ENCODE measurements at places on chromosomes 4 and X. TPM values are rescaled to one million over a fixed set of nuclear protein-coding genes. Genes with fewer than 3 reads are reported as not detected.

GRCh38 chr4:173138624-173139023 is 30.0 kb upstream of the GALNT7 start:
- DNase-seq = no peak

- DNase-seq = peak; percentile 97
These were observed 109.5 kb downstream of the GNL3L start for GRCh38 chrX:54639346-54640102.

GRCh38 chrX:1679238-1679637 is 64.4 kb downstream of the ASMT start:
- DNase-seq = peak; percentile 31

- DNase-seq = no peak
These were observed 161.8 kb upstream of the CENPE start for GRCh38 chr4:103359900-103360299.

GRCh38 chrX:19907794-19908193 is 20.4 kb upstream of the SH3KBP1 start:
- DNase-seq = no peak

DNA sequence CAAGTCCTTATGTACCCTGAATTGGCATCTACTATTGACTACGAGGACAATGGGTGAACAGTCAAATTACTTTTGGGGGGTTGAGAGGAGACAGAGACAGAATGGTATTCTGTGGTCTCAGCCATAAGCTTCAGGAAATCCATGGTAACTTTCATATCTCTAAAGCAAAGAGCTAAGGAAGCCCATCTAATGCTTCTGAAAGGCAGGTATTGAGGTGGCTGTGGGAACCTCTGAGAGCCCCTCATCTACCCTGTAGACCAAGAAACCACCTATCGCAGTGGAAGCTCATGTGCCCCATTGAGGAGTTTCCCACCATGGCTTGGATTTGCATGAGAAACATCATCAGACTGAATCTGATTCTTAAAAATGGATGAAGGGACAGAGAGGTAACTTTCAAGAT is 23.1 kb upstream of the BMP2K start:
- no peak for DNase-seq

- no peak for DNase-seq
These were observed 56.2 kb upstream of the CCDC160 start for GRCh38 chrX:134180601-134181274.

DNA sequence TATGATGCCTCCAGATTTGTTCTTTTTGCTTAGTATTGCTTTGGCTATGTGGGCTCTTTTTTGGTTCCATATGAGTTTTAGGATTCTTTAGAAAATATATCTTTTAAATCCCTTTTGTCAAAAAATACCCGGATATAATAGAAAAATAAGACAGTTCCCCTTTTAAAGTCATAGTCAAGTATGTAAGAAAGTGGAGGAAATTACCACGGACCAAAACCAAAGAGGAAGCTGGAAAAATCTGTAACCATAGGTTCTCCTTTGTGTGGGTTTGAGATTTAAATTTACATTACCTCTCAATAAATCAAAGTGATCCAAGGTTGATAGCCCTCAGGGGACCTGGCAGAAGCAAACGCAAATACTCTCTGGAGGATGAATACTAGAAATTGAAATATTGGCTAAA is 58.3 kb upstream of the PACRGL start:
- DNase-seq = no peak

GRCh38 chrX:133265331-133265730 is 47.2 kb upstream of the TFDP3 start:
- DNase-seq = no peak

GRCh38 chr4:117817301-117817700 is 217.0 kb upstream of the NDST3 start:
- DNase-seq = no peak

DNA sequence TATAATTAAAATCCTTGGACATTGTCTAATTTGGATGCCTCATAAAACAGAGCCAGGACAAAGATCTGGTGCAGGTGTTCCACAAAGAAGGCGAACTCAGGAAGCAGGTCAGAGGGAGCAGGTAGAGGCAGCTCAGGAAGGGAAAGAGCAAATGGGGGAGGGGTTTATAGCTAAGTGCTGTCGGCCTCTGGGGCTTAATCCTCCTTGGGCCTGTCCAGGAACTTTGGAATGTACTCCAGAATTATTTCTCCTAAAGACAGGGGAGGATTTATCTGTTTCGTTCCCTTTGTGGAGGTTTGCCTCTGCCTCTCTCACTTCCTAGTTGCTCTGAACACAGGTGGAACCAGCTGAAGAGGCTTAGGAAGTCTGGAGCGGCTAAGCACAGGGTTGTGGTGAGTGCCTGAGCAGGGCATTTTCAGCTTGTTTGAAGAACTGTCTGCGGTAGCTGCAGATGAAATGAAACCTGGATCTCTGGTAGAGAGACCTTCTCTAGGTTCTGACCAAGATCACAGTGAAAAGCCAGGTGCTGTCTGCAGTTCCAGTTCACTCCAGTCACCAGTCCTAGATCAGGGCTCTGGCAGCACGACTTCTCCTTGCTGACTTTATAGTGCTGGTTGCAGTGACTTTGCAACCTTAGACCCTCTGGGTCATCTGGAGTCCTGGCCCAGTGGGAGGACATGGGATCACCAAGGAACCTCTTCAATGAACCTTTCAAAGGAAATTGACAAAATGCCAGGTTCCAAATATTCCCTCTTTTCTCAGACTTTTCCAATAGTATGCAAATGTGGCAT is 519.2 kb downstream of the PCDH10 start:
- DNase-seq = no peak

DNA sequence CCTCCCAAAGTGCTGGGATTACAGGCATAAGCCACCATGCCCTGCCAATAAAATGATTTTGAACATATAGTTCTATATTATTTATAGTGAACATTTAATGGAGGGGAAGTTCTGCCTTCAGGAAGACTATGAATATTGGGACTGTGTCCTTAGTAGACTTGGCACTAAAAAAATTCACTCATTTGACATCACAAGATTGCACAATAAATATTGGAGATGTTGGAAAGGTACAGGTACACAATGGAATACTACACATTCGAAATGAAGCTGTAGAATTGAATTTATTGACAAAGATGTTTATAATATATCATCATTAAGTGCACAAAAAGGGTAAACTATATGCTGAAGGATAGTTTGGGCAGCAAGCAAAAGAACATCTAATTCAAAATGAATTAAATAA is 13.0 kb upstream of the TMPRSS11E start:
- DNase-seq = no peak

- no peak for DNase-seq
These were observed 43.5 kb upstream of the PAK3 start for GRCh38 chrX:111052478-111052877.

- DNase-seq = no peak
These were observed 580.8 kb upstream of the AMOT start for GRCh38 chrX:113421432-113421831.

DNA sequence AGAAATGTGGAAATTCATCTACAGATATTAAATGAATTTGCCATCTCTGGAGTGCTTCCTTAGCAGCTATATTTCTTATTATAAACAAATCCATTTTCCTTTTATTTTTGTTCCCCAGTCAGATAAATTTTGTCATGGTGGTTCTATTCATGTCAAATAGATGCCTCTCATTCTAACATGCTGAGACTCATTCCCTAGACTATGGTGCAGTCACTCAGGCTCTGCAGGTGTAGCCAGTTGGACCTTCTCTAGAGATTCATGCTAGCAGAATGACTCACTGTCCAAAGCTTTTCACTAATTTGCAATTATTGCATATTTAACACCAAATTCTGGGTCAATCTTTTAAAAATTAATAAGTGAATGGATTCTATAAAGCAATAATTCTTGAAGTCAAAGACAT is 1392.7 kb downstream of the PCDH7 start:
- no peak for DNase-seq

- DNase-seq = no peak
These were observed 31.0 kb upstream of the BEX4 start for GRCh38 chrX:103183912-103184311.

DNA sequence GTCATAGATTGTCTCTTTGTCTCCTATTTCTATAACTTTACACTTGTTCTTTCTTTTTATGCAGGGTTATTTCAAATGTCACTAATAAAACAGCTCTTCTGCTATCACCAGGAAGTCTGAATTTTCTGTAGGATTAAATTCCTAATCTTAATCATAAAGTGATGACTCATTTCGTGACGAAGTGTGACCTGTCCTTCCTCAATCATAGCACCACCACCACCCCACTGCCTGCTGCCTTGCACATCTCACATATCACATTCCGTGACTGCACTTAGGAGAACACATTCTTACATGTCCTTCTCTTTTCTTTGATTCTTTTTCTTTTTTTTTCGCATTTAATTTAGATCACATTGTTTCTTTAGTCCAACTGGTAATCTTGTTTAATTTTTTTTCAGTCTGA is 57.7 kb upstream of the UGT2B7 start:
- DNase-seq = no peak

GRCh38 chr4:1516881-1517480 is 110.7 kb upstream of the NKX1-1 start:
- no peak for DNase-seq

GRCh38 chrX:43556207-43556606 is 99.9 kb upstream of the MAOA start:
- no peak for DNase-seq

DNA sequence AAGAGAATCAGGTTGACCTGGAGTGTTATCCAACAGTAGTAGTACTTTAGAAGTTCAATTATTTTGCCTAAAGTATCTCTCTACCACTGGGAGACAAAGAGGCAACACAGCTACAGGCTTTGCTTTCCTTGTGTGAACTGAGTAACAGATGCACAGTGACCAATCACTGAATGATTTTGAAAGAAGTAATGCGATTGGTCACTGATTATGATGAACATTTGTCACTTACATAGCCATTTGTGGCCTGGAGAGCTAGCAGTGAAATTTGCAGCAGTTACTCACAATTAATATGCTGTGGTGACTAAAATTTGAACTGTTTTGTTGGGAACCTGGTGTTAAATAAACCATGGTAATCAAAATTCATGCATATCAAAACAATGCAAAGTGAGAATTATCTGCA is 508.7 kb upstream of the DIPK2B start:
- peak; percentile 3 for DNase-seq

DNA sequence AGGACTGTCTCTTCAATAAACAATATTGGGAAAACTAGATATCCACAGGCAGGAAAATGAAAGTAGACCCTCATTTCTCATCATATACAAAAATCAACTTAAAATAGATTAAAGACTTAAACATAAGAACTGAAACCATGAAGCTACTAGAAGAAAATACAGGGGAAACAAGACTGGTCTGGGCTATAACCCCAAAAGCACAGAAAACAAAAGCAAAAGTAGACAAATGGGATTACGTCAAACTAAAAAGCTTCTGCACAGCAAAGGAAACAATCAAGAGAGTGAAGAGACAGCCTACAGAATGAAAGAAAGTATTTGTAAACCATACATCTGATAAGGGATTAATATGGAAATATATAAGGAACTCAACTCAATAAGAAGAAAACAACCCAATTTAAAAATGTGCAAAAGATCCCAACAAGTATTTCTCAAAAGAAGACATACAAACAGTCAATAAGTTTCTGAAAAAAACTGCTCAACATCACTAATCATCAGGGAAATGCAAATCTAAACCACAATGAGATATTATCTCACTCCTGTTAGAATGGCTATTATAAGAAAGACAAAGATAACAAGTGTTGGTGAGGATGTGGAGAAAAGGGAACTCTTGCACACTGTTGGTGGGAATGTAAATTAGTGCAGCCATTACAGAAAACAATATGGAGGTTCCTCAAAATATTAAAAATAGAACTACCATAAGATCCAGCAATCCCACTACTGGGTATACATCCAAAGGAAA is 325.3 kb upstream of the RASGEF1B start:
- no peak for DNase-seq

GRCh38 chr4:169616846-169617245 is 3.5 kb upstream of the CLCN3 start:
- no peak for DNase-seq

DNA sequence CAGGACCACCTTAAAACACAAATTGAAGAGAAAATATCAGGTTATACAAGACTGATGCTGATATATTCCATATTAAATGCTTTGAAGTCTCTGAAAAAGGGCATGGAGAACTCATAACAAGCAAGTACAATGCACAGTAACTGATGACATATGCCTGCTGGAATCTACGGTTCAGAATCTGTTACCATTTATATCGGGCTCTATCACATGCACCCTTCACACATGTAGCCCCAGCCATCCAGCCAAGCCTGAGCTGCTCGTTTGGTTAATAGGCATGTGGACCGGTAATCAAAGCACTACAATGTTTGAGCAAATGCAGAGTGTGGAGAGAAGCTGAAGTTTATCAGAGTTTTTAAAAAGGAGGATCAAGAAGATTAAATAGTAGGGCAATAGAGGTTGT is 11.8 kb downstream of the COMMD8 start:
- no peak for DNase-seq

DNA sequence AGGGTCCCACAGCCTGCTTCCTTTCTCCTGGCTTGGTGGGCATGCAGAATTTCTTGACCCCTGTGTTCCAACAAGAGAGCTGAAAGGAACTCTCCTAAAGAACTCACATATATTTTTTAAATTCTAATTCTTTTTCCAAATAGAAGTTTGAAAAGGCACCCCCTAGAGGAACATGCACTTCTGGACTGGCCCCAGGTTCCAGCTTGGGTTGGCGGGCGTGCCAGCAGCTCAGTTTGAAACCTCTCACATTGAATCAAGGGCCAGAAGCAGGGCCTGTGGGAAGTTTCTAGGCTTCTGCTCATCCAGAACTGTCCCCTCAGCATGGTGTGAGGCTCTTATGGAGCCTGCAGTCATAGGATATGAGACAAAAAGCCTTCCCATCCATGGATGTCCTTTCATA is 132.6 kb downstream of the ATG4A start:
- DNase-seq = no peak

DNA sequence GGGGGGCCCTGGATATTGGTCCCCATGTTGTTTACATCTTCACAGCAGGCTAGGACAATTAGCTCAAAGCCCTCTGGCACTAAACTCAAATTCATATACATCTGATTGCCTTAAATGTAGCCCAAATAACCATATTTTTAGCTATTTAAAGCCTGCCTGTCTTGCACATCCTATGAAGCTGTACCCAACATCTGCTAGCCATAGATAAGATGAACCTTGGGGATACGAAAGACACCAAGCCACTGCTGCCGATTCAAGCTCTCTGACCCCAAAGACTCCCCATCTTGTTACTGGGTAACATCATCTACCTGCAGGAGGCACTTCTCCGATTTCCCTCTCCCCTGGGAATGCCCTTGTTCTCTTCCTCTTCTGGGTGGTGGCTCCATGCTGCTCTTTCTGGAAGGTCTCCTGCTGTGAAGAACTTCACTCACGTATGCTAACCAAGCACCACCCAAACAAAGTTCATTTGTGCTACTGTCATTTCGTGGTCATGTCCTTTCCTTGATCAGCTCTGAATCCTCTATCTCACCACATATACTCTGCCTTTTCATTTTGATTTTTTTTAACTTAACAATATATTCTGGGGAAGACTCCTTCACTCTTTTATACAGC is 107.7 kb upstream of the ATXN3L start:
- DNase-seq = no peak

- no peak for DNase-seq
These were observed 569 bp upstream of the PDLIM5 start for GRCh38 chr4:94451051-94451694.

GRCh38 chr4:74570095-74570494 is 125.2 kb downstream of the AREG start:
- no peak for DNase-seq

Gene CCNB3
- total RNA-seq = 1.4 TPM

Gene STAP1
- not detected for total RNA-seq

Gene GLOD5
- total RNA-seq = not detected

Gene TLL1
- 10.3 TPM for total RNA-seq

Gene SSX4
- total RNA-seq = not detected

Gene NKAP
- total RNA-seq = 6.5 TPM

Gene SRPK3
- not detected for total RNA-seq

Gene SLC35A2
- total RNA-seq = 13.8 TPM

Gene VSIG1
- 0.91 TPM for total RNA-seq

Gene ARSD
- total RNA-seq = 14.8 TPM

Gene ERAS
- total RNA-seq = not detected

Gene USP26
- total RNA-seq = not detected

Data from Caki2 (cell line).